ENCODE measurements at places on chromosomes 5 and 9. TPM values are rescaled to one million over a fixed set of nuclear protein-coding genes. Genes with fewer than 3 reads are reported as not detected.

DNA sequence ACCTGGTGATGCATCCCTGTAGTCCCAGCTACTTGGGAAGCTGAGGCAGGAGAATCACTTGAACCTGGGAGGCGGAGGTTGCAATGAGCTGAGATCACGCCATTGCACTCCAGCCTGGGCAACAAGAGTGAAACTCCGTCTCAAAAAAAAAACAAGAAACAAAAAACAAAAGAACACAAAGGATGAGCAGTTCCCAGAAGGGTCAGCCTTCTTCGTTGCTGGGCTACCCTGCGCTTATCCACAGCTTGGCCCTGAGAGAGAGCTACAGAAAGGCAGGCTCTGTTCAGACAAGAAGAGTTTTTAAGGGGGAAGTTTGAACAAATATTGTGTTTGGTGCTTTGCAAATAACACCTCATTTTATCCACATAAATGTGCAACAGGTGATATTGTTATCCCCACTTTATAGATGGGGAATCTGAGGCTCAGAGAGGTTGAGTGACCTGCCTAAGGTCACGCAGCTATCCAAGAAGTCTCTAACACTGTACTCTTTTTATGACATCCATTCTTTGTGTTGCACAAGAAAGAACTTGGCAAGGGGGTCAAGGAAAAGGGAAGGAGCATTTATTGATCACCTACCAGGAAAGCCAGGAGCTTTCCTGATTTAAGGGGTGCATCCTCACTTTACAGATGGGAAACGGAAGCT is 63.7 kb upstream of the NEURL1B start:
- DNase-seq = no peak

The TMEM215 gene
- total RNA-seq = not detected

DNA sequence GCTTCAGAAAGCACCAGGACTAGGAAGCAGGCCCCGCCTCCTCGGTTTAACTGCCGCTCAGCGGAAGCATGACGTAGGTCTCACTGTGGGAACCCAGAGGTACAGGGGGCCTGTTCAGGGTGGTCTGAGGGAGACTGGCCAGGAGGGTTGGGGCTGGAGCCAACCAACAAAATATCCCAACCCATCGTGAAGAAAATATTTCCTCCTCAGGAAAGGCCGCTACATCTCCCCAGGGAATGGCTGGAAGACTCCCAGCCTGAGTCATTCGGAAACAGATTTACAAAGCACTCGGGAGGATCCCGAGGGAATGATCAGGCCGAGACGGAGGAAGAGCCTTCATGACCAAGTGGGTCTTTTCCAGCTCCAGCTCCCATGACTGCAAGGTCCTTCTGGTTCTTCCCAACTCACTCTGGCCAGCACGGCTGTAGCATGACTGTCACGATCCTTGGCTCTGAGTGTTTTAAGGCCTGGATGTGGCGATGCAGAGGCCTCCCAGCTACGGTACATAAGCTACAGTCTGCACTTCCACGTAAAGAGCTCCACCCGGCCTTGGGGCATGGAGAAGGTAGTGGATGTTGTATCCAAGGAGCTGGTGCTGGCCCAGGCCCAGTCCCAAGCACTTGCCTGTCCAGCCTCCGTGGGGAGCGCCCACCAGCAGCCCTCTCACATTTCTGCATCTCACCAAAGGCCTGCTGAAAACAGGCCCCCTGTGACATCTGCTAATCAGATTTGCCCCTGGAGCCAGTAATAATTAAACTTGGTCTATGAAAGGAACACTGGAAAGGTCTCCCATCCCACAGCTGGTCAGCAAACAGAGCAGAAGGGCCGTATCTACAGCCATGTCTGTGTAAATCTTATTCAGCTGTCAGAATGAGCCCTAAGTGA is 100.6 kb downstream of the LHFPL2 start:
- no peak for DNase-seq

GRCh38 chr9:94643176-94643575 is 3.9 kb upstream of the FBP1 start:
- no peak for DNase-seq

DNA sequence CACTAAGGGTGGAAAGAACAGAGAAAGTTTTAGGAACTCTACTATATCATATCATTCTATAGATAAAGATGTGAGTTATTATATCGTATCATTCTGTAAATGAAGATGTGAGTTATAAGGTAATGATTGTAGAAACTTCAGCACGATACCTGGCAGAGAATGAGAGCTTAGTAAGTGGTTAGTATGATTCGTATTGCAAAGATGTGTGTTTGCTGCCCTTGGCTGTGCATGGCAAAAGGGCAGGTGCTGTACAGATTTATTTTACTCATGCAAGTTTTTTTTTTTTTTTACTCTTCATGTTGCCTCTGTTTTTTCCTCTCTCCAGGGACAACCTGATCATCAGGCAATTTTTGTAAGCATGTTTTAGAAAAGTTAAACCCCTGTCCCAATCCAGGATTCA is 83.3 kb downstream of the EGFLAM start:
- peak; percentile 50 for DNase-seq

The BAAT gene
- total RNA-seq = not detected

DNA sequence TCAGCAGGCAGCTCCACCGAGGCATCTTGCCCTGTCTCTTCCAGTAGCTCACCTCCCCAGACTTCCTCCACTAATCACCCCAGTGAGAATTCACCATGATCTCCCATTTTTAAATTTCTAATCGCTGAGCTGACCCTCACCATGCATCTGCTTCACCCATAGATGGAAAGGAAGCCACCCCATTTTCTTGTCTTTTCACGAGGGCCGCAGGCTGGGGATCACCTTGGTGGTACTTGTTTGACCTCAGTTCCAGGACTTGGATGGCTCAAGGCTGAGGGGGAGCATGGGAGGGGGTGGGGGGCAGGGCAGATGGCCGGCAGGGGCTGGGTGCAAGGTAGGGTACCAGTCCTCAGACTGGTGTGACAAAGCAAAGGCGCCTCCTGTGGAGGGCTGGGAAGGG is 3.6 kb downstream of the PROP1 start:
- DNase-seq = no peak

GRCh38 chr5:56357426-56357825 is 124.3 kb upstream of the ANKRD55 start:
- no peak for DNase-seq

DNA sequence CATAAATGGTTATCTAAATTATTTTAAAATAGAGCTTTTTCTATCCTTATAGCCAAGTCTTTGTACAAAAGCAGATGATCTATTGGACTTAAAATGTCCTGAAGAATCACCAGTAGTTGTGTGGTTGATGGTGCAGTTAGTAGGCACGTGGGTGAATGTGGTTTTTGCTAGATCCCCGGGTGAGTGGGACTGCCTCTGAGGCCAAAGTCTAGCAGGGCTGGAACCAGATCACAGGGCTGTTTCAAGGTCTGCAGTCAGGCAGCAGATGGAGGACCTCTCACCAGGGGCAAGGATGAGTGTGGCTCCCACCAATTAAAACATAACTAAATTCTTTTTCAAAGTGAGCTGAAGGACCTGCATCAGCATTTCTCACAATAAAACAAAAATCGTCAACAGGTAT is 604.7 kb upstream of the FTMT start:
- no peak for DNase-seq

The PCDHGB2 gene
- 0.98 TPM for total RNA-seq

- DNase-seq = peak; percentile 70
Measured at GRCh38 chr5:96657068-96657467, 5.1 kb upstream of the CAST start.

GRCh38 chr5:68415177-68416085 is 199.9 kb downstream of the PIK3R1 start:
- no peak for DNase-seq

- DNase-seq = no peak
Measured at GRCh38 chr5:160620401-160620800, 198.7 kb downstream of the PTTG1 start.

The KCTD16 gene
- 0.06 TPM for total RNA-seq

- DNase-seq = no peak
Measured at GRCh38 chr9:13491138-13491492, 211.6 kb upstream of the MPDZ start.

The MARVELD2 gene
- total RNA-seq = 13.1 TPM

DNA sequence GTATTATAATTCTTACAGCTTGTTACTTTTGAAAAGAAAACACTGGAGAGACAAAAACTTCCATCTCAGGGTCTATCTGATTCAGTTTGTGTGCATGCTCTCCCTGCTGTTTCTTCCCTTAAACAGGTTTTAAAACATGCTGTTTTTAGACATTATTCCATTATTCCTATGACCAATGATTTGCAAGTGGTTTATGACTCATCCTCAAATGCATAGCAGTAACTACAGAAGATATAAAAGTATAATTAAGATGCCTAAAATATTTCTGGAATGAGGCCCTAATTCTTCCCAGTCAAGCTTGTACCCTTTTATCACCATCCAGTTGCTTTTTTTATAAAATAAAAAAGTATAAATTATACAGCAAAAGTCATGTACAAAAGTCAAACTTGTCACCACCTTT is 3.7 kb downstream of the DTWD2 start:
- DNase-seq = no peak

DNA sequence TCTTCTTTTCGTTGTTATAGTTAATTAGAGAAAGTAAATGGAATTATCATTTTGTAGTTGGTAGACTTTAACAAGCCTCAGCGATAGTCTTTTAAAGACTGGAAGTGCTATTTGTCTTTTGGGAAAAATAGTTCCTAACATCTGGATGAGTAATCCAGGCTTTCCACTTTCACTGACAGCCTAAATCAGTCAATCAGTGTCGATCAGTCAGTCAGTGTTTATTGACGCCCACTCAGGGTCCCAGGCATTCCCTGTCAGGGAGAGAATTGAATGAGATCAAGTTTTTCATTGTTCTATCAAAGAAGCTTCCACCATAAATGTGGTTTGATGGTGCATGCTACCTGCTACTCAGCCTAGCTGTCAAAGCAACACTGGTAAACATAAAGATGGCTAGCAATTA is 2.6 kb downstream of the ABL1 start:
- DNase-seq = no peak

- no peak for DNase-seq
Measured at GRCh38 chr5:128775558-128775957, 189.7 kb upstream of the SLC27A6 start.

DNA sequence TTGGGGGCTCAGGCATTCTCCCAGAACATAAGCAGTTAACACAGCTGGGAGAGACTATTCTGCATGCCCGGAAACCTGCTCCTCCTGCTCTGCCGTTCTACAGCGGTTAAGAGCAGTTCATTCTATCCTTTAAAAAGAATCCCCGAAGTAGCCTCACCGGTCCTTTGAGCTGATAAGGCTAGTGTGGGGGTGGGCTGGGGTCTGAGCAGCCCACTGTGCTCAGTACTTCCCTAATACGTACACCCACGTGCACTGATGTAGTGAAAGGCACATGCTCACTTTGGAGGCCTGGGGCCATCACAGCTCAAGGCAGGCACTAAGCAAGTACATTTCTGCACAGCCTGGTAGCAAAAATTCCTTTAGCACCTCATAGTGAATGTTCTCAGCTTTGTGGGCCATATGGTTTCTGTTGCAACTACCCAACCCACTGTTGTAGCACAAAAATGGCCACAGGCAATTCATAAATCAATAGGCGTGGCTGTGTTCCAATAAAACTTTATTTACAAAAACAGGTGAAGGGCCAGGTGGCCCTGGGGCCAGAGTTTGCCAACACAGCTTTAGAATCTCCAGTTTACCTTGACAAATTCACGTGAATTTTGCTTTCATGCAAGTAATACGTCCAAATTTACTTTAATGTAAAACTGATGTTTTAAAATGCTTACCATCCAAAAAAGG is 136.4 kb downstream of the ZNF354C start:
- DNase-seq = no peak

- DNase-seq = no peak
Measured at GRCh38 chr5:178486239-178486641, 104.0 kb downstream of the COL23A1 start.

DNA sequence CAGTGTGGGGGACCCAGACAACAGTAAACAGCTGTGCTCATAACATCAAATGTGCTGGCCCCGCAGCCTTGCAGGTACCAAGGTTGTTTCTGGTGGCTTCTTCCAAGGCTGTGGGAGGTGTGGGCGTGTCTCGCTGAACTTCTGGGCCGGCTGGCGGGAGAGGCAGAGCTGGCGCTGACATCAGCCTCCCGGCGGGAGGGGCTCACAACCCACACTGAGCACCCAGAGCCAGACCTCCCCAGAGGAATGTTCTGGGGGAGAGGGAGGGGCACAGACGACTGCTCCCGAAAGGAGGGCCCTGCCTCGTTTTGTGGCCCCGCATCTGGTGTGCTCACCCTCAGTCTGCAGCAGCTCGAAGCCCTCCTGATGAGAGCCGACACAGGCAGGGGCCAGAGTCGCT is 6.9 kb upstream of the SLC12A7 start:
- DNase-seq = no peak

The SLC45A2 gene
- not detected for total RNA-seq

DNA sequence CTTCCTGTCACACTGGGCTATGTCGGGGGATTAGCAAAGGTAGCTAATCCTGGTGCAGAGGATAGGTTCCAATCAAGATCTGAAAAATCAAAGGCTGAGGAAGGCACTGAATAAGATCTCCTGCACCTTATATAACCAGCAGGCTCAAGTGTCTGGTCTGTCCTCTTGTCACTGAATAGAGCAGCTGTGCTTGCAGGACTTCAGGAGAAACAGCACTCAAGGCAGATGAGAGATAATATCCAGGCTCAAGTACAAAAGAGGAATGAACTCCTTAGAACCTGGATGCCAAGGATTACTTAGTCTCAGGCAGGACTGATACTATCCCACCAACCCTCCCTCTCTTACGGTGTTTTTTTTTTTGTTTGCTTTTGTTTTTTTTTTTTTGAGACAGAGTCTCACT is 108.8 kb upstream of the LRRTM2 start:
- no peak for DNase-seq

GRCh38 chr5:128197896-128198522 is 114.4 kb downstream of the SLC12A2 start:
- no peak for DNase-seq

DNA sequence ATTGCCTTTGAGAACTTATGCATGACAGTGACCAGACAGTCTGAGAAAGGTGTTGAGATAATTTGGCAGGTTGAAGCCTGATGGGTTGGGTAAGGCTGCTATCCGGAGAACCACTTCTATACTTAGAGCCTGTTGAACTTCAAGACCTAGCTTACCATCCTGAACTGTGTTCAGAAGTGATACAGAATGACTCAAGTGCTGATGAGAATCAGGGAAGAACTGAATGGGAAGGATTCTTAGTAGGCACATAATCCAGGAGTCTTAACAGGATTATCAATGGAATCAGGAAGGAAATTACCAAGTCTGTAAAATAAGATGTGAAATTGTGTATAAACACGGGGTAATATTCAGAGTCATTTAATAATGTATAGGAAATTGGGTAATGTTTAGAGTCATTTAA is 9.0 kb upstream of the PAPPA start:
- DNase-seq = no peak

The GLRA1 gene
- total RNA-seq = not detected

GRCh38 chr5:121144764-121145163 is 680.7 kb downstream of the PRR16 start:
- no peak for DNase-seq

- DNase-seq = no peak
Measured at GRCh38 chr5:31157720-31158119, 35.8 kb upstream of the CDH6 start.

The PFN3 gene
- total RNA-seq = not detected

All from epithelial cell of proximal tubule (primary cell).